SJSA1 (cell line): ENCODE measurements at places on chromosomes 2 and 18.
A peak's percentile ranks its signal among the peaks of the same experiment; 100 is the strongest.

DNA sequence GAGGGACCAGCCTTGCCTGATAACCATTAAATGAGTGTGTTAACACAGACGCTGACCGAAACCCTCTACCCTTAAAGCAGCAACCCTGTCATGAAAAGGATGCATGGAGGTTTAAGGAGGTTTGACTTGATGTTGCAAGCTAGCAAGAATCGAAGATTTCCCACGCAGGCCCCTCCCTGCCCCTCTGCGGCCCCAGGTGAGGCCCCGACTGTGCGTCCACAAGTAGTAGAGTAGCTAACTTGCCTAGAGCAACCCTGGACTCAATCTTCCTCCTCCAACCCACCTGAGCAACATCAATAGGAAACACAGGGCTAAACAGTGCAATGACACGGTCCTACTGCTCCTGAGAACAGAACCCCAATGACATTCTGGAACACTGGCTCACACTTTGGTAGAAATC lies 150.1 kb downstream of the COL4A4 start:
- DNase-seq, result no peak

GRCh38 chr18:67783196-67783946 lies 266.9 kb upstream of the DSEL start:
- DNase-seq, result no peak

GRCh38 chr2:219507581-219508443 lies 6.5 kb upstream of the ASIC4 start:
- no peak for DNase-seq

- peak; percentile 37 for DNase-seq
Measured at GRCh38 chr2:96315400-96316071, 9.6 kb upstream of the ITPRIPL1 start.

DNA sequence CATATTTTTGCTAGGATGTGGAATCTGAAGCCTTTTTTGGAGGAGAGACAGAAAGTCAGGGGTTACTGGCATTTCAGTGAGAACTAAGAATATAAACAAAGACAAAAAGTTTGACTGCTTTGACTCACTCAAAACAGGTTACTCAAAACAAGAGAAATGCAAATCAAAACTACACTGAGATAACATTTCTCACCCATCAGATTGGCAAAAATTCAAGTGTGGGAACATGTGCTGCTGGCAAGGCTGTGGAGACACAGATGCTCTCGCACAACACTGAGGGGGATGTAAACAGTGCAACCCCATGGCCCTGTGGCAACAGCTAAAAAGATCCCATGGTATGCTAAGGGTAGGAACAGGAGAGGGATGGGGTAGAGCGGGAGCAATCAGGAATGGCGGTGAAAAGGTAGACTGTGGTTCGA lies 86.6 kb downstream of the DTNB start:
- no peak for DNase-seq

- no peak for DNase-seq
Measured at GRCh38 chr18:62324181-62324828, 805 bp upstream of the TNFRSF11A start.

- DNase-seq, result no peak
Measured at GRCh38 chr2:3242747-3243369, 134.8 kb downstream of the EIPR1 start.

GRCh38 chr2:69077252-69077950 lies 64.4 kb downstream of the ANTXR1 start:
- no peak for DNase-seq

DNA sequence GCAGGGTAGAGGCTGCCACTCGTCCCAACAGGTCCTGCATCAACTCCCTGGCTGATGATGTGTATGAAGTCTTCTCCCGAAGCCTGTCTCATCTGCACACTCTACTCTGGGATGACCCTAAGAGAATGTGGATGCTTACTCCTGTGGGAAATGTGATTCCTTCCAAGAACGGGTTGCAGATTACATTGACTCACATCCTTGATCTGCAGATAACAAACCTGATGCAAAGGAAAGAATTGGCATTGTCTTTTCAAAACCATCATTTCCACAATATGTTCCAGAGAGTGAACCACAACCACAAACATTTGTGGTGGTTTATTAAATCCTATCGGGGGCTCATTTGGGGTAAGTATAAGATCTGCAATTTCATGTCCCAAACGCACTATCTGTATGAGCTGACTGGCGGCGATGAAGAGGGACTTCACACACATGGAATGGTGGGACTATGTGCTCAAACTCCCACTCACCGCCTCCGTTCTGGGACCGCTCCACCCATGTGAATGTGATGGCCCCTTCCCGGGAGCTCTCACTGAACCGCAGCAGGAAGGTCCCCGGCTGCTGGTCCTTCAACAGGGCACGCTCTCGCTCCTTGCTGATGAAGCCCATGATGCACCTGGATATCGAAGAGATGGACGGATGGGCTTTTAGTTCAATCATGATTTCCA lies 35.5 kb downstream of the STAT1 start:
- no peak for DNase-seq

DNA sequence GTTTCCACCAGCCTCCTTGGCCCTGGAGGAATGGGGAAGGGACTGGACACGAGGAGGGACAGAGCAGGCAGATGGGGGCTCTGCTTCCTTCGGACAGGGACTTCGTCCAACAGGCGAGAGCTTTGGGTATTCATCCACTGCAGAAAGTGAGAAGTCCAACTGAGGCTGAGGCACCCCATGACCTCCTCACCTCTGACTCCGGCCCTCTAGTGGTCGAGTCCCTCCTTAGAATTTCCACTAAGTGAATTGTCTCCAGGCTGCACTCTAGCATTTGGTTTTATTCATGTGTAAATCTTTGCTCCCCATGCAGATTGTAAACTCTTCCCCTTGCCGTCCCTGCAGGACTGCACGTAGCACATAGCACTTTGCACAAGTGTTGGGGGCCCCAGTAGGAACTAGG lies 75.6 kb downstream of the TMEM247 start:
- DNase-seq, result no peak

DNA sequence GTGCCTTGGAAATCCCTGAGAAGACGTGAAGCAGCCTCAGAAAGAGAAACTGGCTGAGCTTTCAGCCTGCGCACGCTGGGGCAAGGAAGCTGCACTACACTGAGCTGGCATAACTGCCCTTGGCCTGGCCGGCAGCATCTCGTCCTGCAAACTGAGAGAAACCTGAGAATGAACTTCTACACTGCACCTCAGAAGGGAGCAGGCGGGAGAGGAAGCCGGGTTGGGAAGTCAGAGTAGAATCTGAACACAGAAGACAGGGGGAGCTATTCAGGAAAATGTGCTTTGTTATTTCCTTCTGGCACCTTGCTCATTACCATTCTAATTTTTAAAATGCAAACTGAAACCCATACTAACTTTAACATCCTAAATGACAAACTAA lies 70.9 kb downstream of the ZEB2 start:
- DNase-seq, result no peak

DNA sequence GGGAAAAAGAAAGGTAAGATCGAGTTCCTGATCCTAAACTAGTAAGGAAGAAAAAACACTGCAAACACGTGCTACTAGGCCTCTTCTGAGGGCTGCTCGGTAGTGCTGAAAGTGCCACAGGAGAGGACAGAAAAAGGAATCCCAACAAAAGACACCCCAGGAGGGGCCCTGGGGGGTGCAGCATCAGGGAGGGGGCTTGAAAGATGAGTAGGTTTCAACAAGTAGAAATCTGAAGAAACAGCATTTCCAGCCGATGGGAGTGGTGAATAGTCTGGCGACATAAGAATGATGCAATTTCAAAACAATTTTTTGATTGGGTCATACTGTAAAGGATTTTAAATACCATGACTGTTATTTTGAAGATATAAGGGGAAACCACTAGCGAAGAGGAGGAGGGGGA lies 98.6 kb downstream of the NOL10 start:
- DNase-seq, result no peak

GRCh38 chr2:219172231-219173154 lies 2.7 kb upstream of the SLC23A3 start:
- no peak for DNase-seq

- no peak for DNase-seq
Measured at GRCh38 chr2:71066856-71067255, 1.6 kb upstream of the NAGK start.

GRCh38 chr2:84375020-84375419 lies 84.1 kb downstream of the SUCLG1 start:
- no peak for DNase-seq

DNA sequence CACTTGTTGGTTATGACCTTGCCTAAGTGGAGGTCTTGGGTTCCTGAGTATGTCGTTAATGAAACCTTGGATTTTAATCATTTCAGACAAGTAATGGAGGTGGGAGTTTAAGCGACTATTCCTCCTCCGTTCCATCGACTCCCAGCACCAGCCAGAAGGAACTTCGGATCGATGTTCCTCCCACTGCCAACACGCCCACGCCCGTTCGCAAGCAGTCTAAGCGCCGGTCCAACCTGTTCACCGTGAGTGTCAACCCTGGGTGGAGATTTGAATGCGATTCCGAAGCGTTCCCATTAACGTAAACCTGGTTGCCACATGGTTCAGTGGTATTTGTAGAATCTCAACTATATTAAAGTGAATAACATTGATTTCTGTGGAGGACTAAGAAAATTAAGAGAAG lies 305.4 kb downstream of the AGAP1 start:
- DNase-seq, result peak; percentile 25

GRCh38 chr2:234494361-234495250 lies 2.3 kb downstream of the ARL4C start:
- DNase-seq, result peak; percentile 51
